ENCODE measurements at places on chromosomes 12 and 14. TPM values are rescaled to one million over a fixed set of nuclear protein-coding genes. Genes with fewer than 3 reads are reported as not detected.

The AQP2 gene
- polyA plus RNA-seq = not detected

The FGD6 gene
- 1.6 TPM for polyA plus RNA-seq

The AMN gene
- polyA plus RNA-seq = 12.3 TPM

The DAD1 gene
- polyA plus RNA-seq = 235 TPM

The ARID4A gene
- 4.0 TPM for polyA plus RNA-seq

The PLA2G1B gene
- 2.3 TPM for polyA plus RNA-seq

All from adipose tissue (tissue), 3 donors.